ENCODE measurements at places on chromosomes 2 and 18.

DNA sequence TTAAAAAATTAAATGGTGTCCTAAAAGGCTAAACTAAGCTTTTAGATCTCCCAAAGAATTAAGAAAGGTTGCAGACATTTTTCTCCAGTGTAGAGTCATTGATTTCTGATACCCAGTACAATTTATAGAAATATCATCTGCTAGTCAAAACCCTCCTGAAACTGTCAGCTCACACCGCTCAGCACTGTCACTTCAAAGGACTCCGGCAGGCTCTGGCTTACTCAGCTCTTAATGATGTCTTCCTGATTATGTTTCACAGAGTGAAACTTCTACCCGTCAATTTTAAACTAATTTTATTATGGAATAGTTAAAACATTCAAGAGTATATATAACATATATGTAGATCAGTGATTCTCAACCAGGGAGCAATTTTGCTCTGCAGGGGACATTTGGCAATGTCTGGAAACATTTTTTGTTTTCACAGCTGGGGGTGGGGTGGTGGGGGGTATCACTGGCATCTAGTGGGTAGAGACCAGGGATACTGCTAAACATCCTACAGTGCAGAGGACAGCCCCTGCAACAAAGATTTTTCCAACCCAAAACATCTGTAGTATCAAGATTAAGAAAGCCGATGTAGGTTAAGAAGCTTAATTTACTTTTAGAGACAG is 31.6 kb downstream of the CDK15 start:
- DNase-seq, result no peak

- no peak for DNase-seq
Observed at GRCh38 chr18:40048886-40049650, 1906.0 kb upstream of the PIK3C3 start.

DNA sequence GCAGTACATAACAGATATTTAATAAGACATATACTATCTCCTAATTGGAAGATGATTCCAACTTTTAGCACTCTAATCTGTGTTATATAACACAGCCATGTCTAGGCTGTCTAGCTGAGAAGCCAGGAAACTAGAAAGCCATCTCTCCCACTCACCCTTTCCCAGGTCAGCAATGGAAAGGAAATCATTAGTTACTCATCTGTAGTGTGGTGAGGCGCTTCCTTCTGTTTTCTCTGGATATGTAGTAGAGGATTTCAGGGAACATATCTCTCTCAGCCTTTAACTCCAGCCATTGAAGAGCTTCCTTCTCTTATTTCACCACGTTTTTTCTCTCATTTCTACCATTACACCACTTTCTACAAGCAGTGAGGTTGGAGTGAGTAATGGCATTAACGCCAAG is 19.4 kb downstream of the RBBP8 start:
- no peak for DNase-seq

GRCh38 chr2:232492963-232493700 is 5.5 kb upstream of the ECEL1 start:
- DNase-seq, result no peak

- DNase-seq, result no peak
Observed at GRCh38 chr2:144678736-144679135, 158.8 kb upstream of the ZEB2 start.

- DNase-seq, result no peak
Observed at GRCh38 chr2:137847443-137847842, 116.8 kb upstream of the HNMT start.

All from amniotic epithelial cell (primary cell).